MCF 10A (cell line): ENCODE measurements at places on chromosomes 11 and 22. TPM values are rescaled to one million over a fixed set of nuclear protein-coding genes. Genes with fewer than 3 reads are reported as not detected.
A peak's percentile ranks its signal among the peaks of the same experiment; 100 is the strongest.

- DNase-seq, result no peak
Measured at GRCh38 chr11:45617871-45618601, 47.4 kb downstream of the CHST1 start.

GRCh38 chr11:104191124-104191523 is 27.2 kb upstream of the PDGFD start:
- DNase-seq, result no peak

Gene MRPL21
- total RNA-seq, result 80.2 and 96.5 TPM in 2 replicates

GRCh38 chr11:74948546-74948897 is 369 bp downstream of the XRRA1 start:
- no peak for DNase-seq

Gene SNX32
- total RNA-seq, result not detected in 2 replicates

Gene MS4A6A
- not detected in 2 replicates for total RNA-seq

- peak; percentile 25 for DNase-seq
Measured at GRCh38 chr11:92888696-92889095, 80.8 kb upstream of the MTNR1B start.

GRCh38 chr11:99865951-99866350 is 821.1 kb upstream of the ARHGAP42 start:
- DNase-seq, result no peak

Gene SAA4
- total RNA-seq, result not detected in 2 replicates

- DNase-seq, result no peak
Measured at GRCh38 chr11:16418428-16419097, 62.2 kb upstream of the SOX6 start.

DNA sequence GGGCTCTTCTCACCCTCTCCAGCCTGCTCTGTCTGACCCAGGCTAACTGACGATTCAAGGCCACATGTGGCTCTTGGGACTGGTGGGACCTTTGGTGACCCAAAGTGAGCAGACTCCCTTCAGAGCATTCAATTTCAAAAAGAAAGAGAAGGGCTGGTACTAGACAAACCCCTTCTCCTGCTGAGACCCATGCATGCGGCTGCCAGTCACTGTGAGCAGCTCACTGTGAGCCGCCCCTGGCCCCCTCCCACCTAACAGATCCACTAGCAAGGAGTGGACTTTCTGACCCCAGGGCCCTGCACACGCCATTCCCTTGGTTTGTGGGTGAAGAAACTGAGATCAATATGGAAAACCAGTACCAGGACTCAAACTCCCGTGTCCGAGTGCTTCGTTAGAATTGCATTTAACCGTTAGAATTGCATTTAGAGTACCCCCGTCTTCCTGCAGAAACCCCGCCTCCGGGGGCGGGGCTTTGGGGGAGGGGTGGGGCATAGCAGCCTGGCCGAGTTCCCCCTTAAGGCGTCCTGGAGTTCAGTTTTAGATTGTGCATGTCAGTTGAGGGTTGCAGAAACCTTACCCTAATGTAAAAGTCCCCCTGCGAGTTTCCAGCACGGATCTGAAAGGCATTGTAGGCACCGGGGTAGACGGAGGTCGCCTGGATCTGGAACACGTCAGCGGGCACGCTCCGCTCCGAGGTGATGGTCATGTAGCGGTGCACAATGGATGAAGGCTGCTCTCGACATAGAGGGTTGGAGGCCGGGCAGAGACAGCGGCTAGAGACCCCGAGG is 5.1 kb downstream of the EFEMP2 start:
- DNase-seq, result no peak

DNA sequence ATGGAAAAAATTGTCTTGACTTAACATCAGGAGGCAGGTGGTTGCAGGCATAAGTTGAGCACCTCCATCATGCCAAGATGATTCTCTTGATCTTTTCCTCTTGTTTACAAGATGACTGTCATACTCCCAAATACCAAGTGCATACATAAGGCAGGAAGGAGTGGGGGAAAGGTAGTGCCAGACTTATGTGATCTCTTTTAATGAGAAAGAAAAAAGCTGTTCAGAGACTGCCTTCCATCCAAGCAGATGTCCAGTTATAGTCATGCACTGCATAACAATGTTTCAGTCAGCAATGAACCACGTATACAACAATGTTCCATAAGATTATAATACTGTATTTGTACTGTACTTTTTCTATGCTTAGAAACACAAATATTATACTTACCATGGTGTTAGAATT is 135.7 kb downstream of the EHF start:
- DNase-seq, result peak; percentile 11

Gene P4HA3
- 0.15 and 0.93 TPM in 2 replicates for total RNA-seq

Gene RAB36
- total RNA-seq, result 8.5 and 8.8 TPM in 2 replicates

DNA sequence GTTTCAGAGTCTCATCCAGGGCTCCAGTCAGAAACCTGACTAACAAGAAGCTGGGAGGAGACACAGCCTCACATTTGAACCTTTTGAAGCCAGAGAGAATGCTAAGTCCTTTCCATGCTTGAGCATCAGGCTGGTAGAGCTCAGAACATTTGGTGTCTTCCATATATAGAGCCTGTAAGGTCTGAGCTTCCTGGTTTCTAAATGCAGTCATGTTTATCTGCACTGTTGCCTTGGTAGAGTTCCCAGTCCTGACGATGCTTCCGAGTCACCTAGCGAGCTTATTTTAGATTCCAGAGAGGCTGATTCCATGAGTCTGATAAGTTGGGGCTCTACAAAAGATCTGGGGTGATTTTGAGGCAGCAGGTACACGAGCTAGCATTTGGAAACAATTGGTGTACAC is 68.4 kb upstream of the SORL1 start:
- DNase-seq, result no peak

DNA sequence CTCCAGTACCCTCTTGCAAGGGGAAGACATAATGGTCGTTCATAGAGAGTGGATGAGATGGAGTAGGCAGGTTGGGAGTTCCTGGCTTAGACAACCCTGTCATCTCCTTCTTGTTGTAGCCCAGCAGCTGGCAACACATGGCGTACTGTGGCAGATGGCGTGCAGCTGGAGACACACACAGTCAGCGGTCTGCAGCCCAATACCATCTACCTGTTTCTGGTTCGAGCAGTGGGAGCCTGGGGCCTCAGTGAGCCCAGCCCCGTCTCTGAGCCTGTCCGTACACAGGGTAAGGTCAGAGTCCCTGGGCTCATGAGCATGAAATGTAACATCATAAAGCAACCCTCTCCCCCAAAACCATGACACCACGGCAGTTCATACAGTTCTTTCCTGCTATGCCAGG is 8.7 kb downstream of the ROBO3 start:
- no peak for DNase-seq

DNA sequence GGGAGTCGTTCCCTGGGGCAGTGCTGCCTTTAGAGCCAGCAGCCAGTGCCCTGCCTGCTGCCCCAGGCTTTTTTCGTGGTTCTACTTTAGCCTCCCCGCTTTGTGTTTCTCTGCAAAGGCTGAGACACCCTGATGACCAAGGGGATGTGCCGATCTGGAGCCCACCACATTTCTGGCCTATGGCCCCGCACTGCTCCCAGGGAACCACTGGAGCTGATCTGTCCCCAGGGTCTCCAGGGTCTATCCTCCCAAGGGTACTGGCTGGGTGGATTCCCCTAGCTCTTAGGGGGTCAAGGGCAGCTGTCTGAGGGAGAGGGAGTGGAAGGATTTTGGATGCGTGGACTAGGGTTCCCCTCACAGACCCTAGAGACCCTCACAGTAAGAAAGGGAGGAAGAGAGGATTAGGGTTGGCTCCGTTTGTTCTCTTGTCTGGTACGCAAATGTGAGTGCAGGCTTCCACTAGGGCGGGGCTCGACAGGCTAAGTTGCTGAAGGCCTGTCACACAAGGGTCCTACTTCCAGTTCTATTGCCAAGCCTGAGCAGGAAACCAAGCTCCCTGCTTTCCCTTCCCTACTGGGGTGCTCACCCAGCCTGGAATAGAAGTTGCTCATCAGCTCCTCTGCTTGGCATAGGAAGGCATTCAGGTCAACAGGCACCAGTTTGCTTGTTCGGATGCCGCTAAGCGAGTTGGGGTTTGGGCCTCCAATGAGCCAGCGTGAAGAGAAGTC is 19.3 kb downstream of the TREH start:
- DNase-seq, result no peak

Gene CD3D
- not detected in 2 replicates for total RNA-seq

DNA sequence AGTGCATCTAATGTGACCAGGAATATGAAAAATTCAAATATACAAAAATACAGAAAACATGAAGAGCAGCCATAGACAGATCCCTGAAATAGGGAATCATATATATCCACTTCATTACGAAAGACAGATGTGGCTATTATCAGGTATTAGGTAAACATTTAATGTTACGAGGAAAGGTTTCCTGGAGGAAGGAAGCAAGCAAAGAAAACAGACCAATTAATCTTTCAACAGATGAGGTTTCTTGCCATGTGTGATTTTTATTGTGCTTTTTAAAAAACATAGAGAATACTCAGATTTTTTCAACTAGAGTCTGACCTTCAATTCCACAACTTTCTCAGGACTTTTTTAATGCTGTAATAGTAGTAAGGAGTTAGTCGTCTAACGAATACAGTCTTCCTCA is 24.3 kb upstream of the GAB2 start:
- no peak for DNase-seq

Gene CD59
- 597 and 618 TPM in 2 replicates for total RNA-seq

Gene UPK3A
- total RNA-seq, result not detected in 2 replicates

GRCh38 chr11:101497291-101497690 is 86.5 kb downstream of the TRPC6 start:
- no peak for DNase-seq
